ENCODE measurements at places on chromosomes 11 and 22.

- no peak for DNase-seq
Observed at GRCh38 chr11:65307298-65308229, 7.1 kb upstream of the CDC42EP2 start.

DNA sequence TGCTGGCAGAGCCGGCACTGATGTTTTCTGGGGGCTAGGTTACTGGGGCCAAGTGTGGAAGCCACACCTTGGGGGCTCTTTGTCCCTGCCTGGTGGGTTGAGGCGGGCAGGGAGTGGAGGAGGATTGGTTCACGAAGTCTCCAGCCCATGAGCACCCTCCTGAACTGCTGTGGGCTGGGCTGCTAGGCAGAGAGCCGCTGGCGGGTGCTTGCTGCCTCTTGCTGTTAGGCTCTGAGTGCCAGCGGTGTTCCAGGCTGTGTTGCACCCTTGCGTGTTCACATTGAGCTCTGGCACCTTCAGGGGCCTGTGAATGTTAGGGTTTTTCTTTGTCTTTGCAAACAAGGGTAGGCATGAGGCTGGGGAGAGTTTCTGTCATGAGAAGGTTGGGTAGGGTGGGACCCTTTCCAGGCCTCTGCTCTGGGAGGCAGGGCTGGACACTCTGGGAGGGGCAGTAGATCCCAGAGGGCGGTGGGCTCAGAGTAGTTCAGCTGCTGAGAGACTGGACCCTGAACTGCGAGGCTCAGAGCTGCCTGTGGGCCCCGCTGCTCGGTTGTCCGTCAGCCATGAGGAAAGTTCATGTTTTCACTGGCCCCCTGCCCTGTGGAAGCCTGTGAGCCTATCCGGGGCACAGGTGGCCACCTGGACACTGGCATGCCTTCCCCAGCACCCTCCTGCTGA is 24.0 kb upstream of the TMEM191C start:
- peak; percentile 7 for DNase-seq

- DNase-seq: no peak
Observed at GRCh38 chr11:62024936-62025486, 57.6 kb upstream of the FTH1 start.

GRCh38 chr11:6925007-6925577 is 1.1 kb upstream of the ZNF215 start:
- no peak for DNase-seq

- no peak for DNase-seq
Observed at GRCh38 chr22:18114976-18115652, 4.5 kb downstream of the TUBA8 start.

GRCh38 chr11:34439610-34440198 is 970 bp downstream of the CAT start:
- no peak for DNase-seq

GRCh38 chr22:17966403-17966717 is 58.0 kb downstream of the MICAL3 start:
- DNase-seq: no peak

DNA sequence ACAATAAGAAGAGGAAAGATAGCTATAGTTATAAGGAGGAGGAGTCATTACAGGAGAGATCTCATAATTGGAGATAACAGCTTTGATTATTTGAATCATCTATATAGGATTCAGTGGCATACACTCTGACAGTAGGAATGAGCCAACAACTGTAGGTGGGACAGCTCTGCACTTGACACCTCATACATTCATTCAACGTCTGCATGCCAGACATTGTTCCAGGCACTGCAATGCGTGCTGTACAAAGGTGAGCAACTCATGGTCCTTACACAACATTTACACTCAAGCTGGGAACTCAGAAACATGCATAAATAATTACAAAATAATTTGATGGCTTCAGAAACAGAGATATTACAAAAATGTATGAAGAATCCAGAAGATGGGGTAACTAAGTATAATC is 154.3 kb downstream of the MSANTD4 start:
- DNase-seq: no peak

- DNase-seq: no peak
Observed at GRCh38 chr11:83046621-83047172, 25.0 kb downstream of the RAB30 start.

GRCh38 chr22:48874956-48875355 is 952.7 kb downstream of the BRD1 start:
- DNase-seq: no peak

DNA sequence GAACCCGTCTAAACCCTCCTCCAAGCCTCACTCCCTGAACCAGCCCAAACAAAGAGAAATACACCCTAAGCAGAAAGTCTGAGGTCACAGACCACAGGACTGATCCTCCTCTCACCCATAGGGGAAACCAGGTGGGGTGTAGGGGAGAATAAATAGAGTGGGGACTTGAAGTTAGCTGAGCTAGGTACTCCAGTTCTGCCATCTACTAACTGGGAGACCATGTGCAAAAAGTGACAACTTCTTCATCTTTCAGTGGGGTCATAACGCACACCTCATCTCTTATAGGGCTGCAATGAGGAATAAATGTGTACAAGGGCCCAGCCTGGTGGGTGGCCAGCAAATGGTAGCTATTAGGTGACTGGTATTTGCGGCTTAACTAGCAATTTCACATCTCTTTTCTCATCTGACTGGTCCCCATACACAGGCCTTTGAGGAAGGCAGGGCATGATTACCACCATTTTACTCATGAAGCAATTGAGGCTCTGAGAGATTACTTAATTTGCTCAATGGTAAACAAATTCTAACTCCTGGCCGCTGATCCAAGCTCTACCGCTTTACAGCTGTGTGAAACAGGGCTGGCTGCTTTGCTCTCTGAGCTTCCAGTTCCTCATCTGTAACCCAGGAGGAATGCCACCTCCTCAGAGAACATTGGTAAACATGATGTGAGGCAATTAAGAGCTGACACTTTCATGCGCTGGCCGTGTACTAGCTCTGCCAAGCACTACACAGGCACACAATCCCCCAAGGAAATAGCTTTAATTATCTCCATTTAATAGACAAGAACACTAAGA is 16.6 kb downstream of the TBC1D10A start:
- no peak for DNase-seq

- DNase-seq: no peak
Observed at GRCh38 chr11:102359372-102359771, 12.4 kb downstream of the BIRC2 start.
